Mammary epithelial cell (primary cell): ENCODE measurements at places on chromosomes 12 and 14. TPM values are rescaled to one million over a fixed set of nuclear protein-coding genes. Genes with fewer than 3 reads are reported as not detected.

The ABCC9 gene
- total RNA-seq, result under 0.01 TPM

The B4GALNT1 gene
- 3.4 and 13.4 TPM in 2 replicates for total RNA-seq

The KRT81 gene
- total RNA-seq, result 176 TPM

The IL22 gene
- not detected in 2 replicates for total RNA-seq

The GRIN2B gene
- total RNA-seq, result not detected in 2 replicates

The TMEM63C gene
- 4.4 and 8.3 TPM in 2 replicates for total RNA-seq

The ERP27 gene
- total RNA-seq, result not detected in 2 replicates

DNA sequence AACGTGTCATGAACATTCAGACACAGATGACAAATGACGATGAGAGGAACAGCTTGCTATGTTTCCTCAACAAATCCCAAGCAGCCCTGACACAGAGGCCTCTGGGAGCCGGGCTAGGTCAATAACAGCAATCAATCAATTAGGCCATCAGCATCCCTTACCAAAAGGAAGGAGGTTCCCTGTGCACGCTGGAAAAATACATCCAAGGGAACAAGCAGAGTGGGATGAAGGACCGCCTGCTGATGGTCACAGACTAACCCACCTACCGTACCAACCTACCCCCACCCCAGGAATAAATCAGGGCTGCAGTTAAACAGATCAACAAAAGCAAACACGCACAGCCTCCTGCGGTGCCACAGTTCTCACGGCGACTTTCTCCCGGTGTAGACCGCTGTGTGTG lies 265.1 kb upstream of the SFSWAP start:
- no peak for DNase-seq

- DNase-seq, result no peak
Measured at GRCh38 chr14:103869406-103870143, 22.2 kb upstream of the PPP1R13B start.

- DNase-seq, result peak; percentile 80
Measured at GRCh38 chr12:15472036-15472435, 149.7 kb downstream of the PTPRO start.

DNA sequence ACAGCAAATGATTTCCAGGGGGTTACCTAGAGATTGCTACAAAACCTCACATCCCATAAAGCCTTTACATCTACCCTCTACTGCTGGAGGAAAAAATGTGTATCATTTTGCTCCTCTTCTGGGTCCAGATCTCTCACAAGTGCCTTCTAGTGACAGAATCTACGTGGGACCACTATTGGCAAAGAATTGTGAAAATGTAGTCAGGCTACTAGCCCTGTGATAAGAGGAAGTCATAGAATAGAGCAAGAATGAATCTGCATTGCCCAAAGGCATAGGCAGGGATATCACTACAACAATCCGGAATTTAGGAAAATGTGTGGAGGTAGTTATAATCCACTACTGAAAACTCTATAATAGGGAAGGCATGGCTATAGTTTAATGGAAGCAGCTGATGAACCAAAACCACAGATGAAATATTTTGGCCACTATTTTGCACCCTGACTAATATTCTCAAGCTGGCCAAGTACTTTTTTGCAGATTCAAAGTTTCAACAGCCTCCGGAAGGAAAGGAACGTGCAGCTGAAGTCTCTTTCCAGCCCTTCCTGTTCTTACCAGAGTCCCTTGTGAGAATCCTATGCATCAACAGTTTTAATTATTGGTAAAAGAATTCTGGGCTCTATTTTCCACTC lies 176.8 kb downstream of the PHLDA1 start:
- DNase-seq, result no peak

- DNase-seq, result no peak
Measured at GRCh38 chr14:67270145-67270753, 29.0 kb downstream of the PALS1 start.

GRCh38 chr12:117279606-117280005 lies 81.8 kb downstream of the NOS1 start:
- DNase-seq, result no peak

GRCh38 chr12:132251310-132251709 lies 78.1 kb downstream of the GALNT9 start:
- DNase-seq, result no peak

GRCh38 chr12:6334940-6335450 lies 6.9 kb downstream of the TNFRSF1A start:
- DNase-seq, result no peak

DNA sequence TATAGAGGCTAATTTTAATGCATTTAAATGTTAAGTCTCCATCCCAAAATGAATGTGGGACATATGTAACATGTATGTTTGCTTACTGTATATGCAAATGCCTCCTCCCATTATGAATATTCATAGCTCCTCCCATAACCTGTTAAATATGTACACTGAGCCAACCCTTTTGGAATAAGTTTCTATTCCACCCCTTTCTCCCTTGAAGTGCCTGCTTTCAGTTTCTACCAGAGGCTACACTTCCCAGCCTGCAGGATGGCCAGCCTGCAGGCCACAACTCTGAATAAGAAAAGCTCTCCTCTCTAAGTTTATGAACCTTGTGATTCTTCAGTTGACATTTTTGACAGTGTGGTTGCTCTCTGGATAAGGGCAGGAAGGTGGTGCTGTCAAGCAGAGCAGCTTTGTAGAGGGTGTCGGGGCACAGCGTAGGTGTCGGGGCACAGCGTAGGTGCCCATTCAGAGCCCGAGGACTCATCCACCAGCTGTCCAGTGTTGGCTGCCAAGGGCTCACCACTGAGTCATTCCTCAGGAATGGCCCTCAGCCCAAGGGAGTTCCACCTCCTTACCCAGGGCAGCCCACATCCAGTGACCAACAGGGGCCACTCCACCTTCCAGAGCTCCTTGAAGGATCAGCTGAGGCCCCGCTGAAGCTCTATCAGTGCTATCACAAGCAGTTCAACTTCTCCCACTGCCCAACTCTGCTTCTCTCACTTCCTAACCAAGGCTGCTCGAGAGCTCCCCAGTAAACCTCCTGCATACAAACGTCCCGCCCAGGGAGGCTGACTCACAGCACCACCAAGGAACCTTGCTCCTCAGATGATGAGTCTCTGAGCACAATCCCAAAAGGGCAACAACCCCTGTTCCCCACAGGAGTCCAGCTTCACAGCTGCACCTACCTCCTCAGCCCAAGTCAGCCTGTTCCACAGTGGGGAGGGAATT lies 31.4 kb downstream of the VWF start:
- DNase-seq, result peak; percentile 95

GRCh38 chr12:96237465-96238077 lies 43.4 kb downstream of the ELK3 start:
- DNase-seq, result peak; percentile 94

DNA sequence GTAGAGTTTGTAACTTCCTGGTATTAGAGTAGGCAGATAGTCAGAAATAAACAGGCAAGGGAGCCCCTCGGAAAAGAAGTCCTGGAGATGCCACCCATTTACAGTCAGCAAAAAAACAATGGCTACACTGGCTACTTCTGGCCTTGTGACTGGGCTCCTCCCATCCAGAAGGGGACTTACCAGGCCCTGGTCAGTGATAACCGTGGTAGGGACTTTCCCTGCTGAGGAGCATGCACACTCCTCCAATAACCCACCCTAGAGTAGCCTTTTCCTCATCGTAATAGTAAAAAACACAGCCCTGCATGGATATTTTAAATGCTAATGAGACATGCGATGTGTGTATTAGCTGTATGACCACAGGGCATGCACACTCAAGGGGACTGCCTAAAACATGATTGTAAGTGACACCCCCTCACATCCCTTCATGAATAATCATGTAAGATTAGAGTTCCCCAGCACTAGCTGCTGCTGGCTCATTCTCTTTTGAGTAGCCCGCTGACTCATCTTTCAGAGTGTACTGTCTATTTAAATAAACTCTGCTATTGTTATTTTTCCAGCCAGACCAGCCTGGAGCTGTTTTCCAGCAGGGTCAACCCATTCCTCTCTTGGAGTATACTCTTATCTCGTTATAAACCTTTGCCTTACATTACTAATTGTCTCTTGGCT lies 413.8 kb upstream of the TMTC1 start:
- peak; percentile 70 for DNase-seq

DNA sequence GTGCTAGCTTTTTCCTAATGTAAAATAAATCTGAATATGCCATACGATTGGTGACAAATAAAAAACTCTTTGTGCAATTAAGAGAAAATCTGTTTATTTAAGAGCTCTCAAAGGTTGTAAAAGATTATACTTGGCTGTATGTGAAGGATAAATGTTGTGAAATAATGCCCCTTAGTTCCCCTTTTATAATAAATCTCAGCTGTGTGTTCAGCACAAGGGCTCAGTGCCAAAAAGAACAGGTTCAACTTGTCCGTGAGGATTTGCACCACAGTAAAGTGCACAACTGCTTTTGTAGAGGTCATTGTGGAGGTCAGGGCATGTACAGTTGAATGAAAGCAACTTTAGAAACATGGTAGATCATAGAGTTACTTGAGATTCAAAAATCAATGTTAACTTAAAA lies 118.6 kb downstream of the TRMT5 start:
- peak; percentile 14 for DNase-seq

DNA sequence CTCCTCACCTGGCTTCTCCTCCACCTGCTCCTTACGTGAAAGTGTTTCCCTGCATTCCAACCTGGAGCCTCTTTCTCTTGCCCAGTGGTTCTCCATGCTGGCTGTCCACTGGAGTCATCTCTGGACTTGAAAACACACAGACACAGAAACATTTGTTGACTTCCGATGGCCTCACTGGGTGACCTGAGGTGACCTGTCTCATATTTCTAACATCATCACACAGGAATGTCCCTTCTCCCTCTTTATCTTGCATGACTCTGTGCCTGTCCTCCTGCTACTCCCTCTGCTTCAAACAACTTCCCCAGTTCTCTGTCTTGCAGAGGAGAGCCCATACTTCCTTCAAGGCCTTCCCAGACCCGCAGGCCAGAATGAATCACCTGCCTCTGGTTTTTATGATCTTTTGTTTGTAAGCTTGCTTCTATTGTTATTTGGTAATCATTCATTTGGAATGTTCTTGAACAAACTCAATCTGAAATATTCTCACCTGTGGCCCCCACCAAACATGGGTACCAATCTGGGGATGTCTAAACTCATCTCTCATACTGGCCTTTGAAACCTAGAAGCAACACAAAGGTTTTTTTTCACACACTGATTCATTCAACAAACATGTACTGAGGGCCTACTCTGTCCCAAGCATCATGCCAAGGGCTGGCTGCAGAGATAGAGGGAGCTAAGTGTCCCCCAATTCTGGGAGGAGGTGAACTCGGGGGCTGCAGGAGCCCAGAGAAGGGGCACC lies 9.7 kb upstream of the RIN3 start:
- peak; percentile 88 for DNase-seq

DNA sequence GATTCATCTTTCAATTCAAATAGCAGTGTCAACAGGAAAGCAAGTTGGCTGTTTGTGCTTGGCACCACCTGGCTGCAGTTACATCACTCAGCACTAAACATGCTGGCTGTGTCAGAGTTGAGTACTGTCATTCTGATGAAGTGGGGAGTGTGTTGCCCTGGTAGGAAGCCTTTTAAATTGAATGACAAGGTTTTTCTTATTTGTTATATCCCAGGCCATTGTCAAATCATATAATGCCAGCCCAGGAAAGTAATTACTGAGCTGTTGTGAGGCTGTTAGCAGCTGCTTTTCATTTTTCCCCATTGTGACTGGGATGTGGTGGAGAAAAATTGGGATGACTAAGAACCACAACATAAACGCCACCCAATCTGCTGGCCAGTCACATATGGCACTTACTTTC lies 106.5 kb upstream of the PRKD1 start:
- DNase-seq, result no peak

DNA sequence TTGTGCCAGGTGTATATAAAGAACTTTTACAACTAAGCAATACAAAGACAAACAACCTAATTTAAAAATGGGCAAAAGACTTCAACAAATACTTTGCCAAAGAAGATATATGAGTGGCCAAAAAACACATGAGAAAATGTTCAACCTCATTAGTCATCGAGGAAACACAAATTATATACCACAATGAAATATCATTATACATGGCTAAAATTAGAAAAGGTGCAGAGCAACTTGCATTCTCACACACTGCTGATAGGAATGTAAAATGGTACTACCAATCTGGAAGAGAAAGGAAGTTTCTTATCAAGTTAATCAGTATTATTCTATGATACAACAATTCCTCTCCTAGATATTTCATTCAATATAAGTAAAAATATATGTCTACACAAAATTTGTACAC lies 131.6 kb upstream of the FRMD6 start:
- peak; percentile 63 for DNase-seq

DNA sequence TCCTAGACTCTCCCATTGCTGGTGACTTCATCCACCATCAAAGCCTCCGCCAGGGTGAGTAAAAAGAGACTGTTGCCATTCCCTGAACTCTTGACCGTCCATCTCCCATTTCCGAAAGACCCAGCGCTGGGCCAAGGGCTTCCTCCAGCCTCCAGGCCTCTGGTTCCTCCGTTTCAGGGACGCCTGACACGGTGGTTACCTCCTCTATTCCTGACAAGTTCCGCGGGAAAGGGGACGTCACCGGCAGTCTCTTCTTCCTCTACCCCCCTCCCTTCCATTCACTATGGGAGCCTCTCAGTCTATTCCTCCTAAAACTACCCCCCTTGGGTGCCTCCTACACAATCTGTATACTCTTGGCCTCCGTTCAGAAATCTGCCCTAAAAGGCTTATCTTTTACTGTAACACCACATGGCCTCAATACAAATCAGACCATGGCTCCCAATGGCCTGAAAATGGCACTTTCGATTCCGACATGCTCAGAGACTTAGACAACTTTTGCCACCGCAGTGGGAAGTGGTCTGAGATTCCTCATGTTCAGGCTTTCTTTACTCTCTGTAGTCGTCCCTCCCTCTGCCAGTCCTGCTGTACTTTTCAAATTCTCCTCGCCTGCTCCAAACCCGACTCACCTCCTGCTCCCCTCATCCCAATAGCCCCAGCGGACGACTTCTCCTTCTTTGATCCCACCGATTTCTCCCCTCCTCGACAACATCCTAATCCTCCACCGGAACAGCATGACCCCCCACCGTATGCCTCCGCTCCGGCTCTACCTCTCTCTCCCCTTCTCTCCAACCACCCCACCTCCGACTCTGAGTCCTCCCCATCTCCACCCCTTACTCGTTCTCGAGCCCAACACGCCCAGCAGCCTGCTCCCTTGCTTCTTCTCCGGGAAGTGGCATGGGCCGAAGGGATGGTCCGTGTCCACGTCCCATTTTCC lies 70.4 kb downstream of the MOK start:
- no peak for DNase-seq

- DNase-seq, result no peak
Measured at GRCh38 chr14:22928237-22929103, 706 bp downstream of the PRMT5 start.

GRCh38 chr12:111201036-111201435 lies 167.9 kb downstream of the PHETA1 start:
- DNase-seq, result no peak

DNA sequence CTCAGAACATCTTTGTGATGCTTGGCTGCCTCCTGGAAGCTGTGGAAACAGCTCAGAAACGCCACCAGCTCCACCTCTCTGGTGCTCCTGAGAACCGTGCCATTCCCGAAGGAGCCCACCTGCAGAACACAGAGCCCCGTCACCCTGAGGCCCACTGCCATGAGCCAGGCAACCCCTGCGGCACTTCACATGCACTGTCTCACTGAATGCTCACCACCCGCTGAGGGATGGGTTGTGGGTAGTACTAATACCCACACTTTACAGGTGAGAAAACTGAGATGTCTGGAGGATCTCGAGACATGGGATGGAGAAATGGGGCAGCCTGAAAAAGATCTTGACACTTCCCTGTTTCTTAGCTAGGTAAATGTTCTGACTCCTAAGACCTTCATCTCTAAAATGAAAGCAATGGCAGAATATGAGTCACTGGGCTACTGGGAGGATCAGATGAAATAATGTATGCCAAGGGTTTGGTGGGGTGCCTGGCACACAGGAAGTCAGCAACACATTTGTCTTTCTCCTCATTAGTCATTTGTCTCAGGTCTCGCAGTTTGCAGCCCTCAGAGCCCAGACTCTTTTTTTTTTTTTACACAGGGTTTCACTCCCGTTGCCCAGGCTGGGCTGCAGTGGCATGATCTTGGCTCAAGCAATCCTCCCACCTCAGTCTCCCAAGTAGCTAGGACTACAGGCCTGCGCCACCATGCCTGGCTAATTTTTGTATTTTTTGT lies 5.3 kb downstream of the OASL start:
- peak; percentile 92 for DNase-seq
